ENCODE measurements at places on chromosomes 12 and 14.

GRCh38 chr12:112996501-112996900 is 18.2 kb downstream of the OAS2 start:
- DNase-seq, result no peak

- DNase-seq, result no peak
Observed at GRCh38 chr12:16090974-16091373, 179.8 kb downstream of the DERA start.

GRCh38 chr14:32414808-32415255 is 85.7 kb downstream of the AKAP6 start:
- no peak for DNase-seq

- DNase-seq, result no peak
Observed at GRCh38 chr12:131493068-131493826, 217.6 kb upstream of the SFSWAP start.

DNA sequence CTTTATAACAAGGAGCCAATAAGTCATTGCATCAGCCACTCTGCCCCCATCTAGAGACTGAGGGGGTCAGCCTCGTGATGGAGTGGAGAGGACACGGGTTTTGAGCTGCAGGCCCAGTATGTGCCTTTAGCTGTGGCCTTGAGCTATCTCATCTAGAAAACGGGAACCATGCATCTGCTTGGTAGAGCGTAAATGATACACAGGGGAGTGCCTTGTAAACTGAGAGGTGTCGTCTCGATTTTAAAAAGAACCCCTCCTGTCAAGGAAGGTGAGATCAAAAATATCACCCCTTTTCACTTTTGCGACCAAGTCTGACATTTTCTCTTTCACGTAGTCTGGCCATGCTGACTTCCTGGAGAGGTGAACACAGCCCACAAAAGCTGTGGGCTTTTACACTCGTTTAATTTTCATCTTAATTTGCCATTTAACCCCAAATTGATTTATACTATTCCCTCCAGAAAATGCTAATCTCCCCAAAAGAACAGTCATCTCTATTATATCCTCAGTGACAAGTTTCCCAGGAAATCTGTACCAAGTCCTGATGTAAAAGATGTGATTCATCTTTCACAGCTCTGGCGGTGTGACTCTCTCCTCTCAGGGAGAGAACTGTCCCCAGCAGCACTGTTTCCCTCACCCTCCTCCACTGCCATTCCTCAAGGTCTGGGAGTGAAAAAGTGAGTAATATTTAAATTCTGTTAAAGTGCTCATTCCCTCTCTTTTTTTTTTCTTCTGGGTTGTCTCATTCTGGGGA is 30.6 kb downstream of the VCPKMT start:
- DNase-seq, result no peak

DNA sequence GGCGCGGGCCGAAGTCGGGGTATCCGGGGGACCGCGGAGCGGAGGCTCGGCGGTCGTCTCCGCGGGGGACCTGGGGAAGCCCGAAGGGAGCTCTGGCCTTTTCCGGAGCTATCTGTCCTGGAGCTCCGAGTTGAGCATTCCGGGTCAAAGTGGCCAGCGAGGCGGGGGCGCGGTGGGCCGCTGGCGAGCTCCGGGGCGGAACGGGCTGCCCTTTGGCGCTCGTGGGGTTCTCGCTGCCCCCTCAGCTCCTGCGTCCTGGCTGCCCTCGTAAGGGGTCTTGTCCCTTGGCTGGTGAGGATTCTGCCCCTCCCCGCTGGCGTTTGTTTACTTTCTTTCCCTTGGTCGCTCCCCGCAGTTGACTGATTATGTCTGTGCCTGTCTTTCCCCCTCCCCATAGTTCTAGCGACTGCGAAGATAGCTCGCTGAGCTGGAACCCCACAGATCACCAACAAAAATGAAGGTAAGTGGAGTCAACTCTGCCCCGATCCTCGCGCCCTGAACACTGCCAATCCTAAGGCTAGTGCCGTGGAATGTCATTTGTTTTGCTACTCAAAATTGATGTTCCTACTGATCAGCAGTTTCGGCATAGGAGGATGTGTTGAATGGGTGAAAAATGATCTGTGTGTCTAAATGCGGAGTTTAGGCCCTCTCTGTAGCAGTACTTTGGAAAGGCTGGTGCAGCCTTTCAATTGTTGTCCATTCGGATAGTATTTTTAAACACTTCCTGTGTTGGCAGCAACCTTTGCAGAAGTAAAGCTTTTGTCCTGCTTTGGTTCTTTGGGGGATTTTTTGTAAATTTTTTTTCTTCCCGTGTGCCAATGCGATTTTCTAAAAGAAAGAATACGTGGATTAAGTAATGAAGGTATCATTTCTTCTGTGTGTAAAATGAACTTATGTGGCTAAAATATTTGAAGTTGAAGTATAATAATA is 1.3 kb downstream of the ARID4A start:
- no peak for DNase-seq

GRCh38 chr12:90979951-90980350 is 24.8 kb downstream of the EPYC start:
- DNase-seq, result no peak
